ENCODE measurements at places on chromosomes 7 and 10.
A peak's percentile ranks its signal among the peaks of the same experiment; 100 is the strongest.

DNA sequence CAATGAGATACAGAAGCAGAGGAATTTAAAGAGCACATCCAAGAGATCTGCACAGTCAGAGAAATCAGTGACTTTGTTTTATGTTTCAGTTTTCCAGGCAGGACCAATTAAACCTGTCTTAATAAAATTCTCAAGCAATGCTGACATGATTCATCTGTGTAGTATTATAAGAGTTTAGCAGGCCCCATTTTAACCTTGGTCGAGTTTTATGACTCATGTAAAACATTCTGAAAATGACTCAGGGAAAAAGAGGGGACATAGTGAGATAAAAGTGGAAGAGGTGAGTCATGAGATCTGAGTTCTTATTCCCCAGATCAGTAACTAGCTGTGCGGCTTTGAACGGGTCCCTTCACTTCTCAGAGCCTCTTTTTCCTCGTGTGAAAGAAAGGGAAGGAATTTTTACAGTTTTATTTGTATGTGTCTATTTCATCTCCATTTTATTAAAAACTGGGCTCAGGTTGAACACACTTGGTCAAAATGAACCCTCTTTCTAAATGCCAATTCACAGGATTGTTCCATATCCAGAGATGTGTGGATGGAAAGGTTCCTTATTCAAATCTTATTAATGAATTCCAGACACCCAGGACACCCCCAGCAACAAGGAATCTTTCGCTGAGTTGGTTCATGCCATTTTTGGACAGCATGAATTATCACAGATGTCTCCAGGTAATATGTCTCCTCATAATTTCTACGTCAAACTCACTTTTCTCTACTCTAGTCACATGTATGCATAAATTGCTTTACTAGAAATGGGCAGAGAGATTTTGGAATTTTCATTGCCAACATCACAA lies 143.2 kb downstream of the JAZF1 start:
- DNase-seq = no peak

- no peak for DNase-seq
Observed at GRCh38 chr10:84412482-84412881, 84.1 kb downstream of the CCSER2 start.

GRCh38 chr7:36280840-36281812 lies 108.5 kb upstream of the ANLN start:
- DNase-seq = no peak

- no peak for DNase-seq
Observed at GRCh38 chr7:17037356-17037755, 155.6 kb upstream of the AGR3 start.

- DNase-seq = no peak
Observed at GRCh38 chr7:80008039-80008438, 126.6 kb upstream of the GNAI1 start.

GRCh38 chr10:132975831-132976682 lies 33.7 kb upstream of the CFAP46 start:
- DNase-seq = no peak

GRCh38 chr7:93810561-93810960 lies 80.0 kb downstream of the TFPI2 start:
- no peak for DNase-seq

DNA sequence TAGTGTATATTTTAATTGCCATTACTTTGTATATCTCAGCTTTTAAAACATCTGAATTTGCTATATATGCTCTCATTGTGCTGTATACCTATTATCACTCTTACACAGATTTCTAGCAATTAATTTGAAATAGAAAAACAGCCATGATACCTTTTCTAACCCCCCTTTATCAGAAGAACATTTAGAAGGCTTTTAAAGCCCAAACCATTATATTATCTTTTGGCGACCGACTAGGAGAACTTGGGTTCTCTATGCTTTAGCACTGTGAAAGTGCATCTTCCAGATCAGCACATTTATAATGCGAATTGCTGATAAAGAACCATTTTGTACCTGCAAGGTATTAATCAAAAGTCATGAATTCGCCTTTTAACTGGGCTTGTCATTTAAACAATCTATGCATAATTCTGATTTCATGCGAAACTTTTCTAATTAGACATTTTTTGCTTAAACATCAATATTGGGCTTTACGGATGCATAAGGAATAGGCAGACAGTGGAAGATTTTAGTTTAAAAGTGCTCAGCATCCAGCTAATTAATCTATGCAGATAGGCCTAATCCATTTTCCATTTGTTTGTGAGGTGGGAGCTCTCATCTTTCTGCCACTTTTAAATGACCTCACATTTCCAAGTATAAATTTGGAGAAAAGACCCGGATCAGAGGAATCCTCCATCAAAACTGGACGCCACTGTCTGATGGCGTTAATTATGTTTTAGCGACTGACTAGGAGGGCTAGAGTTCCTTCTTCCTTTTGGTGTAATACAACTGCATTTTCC lies 1.2 kb upstream of the MLLT10 start:
- no peak for DNase-seq

- DNase-seq = peak; percentile 7
Observed at GRCh38 chr7:132865366-132866143, 216.3 kb downstream of the CHCHD3 start.

DNA sequence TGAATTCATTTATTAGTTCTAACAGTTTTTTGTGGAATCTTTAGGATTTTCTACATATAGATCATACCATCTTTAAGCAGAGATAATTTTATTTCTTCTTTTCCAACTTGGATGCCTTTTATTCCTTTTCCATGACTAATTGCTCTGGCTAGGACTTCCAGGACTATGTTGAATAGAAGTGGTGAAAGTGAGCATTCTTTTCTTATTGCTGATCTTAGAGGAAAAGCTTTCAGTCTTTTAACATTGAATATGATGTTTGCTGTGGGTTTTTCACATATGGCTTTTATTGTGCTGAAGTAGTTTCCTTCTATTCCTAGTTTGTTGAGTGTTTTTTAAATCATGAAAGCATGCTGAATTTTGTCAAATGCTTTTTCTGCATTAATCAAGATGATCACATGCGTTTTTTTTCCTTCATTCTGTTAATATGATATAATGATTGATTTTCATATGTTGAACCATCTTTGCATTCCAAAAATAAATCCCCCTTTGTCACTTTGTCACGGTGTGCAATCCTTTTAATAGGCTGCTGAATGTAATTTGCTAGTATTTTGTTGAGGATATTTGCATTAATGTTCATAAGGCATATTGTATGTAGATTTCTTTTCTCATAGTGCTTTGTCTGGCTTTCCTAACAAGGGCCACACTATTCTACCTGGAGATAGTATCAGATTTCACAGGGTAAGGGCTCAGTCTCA lies 92.9 kb downstream of the ZNF467 start:
- no peak for DNase-seq

- DNase-seq = no peak
Observed at GRCh38 chr10:70212879-70213278, 20.4 kb downstream of the PPA1 start.

- DNase-seq = no peak
Observed at GRCh38 chr7:133478591-133479135, 225.8 kb downstream of the EXOC4 start.

DNA sequence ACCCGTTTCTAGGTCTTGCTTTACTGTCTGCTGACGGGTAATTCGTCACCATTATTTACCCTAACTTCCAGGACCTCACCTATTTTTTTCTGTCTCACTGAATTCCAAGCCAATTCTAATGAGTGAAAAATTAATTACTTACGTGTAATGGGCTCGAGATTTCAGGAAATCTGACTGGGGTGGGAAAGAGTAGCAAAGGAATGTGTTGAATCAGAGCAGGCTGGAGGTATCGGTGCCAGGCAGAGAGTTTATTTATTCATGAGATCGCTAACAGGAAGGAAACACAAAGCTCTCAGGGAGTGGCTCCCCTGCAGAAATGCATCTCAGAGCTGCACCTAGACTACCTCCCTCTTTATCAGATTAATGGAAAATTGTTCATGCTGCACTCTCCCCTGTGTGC lies 4.0 kb upstream of the DIP2C start:
- no peak for DNase-seq

- DNase-seq = no peak
Observed at GRCh38 chr7:13627455-13627854, 362.0 kb downstream of the ETV1 start.

DNA sequence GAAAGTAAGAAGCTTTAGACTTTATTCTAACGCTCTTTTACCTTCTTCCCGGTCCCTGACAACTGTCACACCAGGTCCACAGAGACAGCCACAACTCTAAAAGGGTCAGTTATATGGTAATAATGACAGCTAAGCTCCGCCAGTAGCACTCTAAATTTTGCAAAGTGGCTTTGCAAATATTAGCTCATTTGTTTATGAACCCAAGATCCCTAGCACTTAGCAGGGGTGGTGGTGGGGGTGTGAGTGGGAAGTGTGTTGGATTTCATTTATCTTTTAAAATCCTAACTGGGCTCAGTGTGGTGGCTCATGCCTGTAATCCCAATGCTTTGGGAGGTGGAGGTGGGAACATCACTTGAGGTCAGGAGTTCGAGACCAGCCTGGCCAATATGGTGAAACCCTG lies 34.8 kb upstream of the SDK1 start:
- no peak for DNase-seq

- peak; percentile 80 for DNase-seq
Observed at GRCh38 chr7:83921941-83922607, 272.5 kb downstream of the SEMA3A start.

- DNase-seq = no peak
Observed at GRCh38 chr7:155941688-155942087, 129.4 kb upstream of the SHH start.

DNA sequence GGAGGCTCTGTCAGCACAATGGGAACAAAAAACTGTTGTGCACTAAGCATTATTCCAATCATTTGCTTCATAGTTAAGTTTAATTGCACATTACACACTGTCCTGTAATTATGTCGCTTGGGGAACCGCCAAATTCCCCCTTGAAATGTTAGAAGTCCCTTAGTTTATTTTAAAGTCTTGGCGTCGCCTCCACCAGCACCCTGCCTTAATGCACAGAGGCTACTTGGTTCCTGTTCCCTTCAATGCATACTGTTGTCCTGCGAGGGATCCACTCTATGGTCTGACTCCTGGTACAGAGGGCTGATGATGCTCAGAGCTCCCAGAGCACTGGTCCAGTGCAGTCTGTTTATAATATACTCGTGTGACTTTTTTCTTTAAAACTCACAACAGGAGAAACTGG lies 330.7 kb downstream of the ELMO1 start:
- no peak for DNase-seq

GRCh38 chr7:1981201-1981877 lies 251.4 kb downstream of the MAD1L1 start:
- no peak for DNase-seq

DNA sequence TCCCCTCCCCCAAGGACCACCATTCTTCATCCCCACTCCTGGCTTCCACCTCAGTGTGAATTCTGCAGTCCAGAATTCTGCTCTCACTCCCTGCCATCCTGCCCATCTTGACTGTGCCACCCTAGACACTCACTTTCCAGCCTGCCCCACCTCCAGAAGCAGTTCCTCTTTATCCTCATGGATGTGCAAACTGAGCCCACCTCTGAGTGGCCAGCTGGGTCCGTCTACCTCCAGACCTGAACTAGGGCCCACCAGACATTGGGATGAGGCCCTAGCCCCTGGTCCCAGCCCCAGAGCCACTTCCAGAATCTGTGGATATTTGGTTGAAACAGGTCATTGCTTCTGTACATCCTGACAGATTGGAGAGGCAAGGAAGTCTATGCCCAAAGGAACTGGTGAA lies 58.5 kb downstream of the GRID1 start:
- no peak for DNase-seq

- DNase-seq = no peak
Observed at GRCh38 chr7:2080060-2080387, 152.7 kb downstream of the MAD1L1 start.

DNA sequence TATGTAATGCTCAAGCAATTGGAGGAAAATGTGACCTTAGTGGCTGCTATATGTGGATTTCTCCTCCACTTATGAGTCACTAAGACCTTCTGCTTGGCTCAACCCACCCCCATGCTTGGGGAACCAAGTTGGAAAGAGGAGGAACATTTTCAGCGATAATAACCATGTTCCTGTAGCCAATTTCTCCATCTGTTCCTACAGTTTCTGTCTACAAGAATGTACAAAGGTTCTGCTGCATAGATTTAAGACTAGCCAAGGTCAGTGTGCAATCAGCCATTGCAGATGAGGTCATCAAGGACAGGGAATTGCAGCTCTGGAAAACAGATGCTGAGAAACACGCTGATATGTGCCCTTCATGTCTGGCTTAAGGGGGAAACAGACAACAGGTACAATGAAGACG lies 5.6 kb upstream of the NRCAM start:
- DNase-seq = peak; percentile 35

DNA sequence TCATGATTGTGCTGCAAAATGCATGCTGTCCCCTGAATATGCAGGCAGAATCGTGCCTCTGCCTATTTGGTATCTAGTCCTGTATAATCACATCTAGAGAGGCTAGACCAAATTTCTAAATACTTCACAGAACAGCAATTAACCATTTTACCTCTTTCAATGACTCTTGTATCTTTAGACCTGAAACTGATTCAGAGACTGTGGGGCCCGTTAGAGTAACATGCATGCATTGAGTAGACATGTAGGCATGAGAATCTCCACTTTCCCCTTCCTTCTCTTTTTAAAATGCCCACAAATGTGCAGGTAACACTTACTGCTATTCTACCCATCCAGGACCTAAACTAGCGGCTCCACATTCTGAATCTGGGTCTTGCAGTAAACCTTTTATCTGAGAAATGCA lies 8.8 kb downstream of the ZNF92 start:
- DNase-seq = no peak

Measured in muscle of arm (tissue), 14 donors.